Stimulated activated CD4-positive, alpha-beta T cell treated with anti-CD3 and anti-CD28 coated beads, Interleukin-1b, Interleukin-23, amount 100 ng/mL, for 1 hour (primary cell): ENCODE measurements at places on chromosomes 5 and 9.

GRCh38 chr9:36169708-36170107, 520 bp downstream of the CCIN start:
- DNase-seq, result no peak

DNA sequence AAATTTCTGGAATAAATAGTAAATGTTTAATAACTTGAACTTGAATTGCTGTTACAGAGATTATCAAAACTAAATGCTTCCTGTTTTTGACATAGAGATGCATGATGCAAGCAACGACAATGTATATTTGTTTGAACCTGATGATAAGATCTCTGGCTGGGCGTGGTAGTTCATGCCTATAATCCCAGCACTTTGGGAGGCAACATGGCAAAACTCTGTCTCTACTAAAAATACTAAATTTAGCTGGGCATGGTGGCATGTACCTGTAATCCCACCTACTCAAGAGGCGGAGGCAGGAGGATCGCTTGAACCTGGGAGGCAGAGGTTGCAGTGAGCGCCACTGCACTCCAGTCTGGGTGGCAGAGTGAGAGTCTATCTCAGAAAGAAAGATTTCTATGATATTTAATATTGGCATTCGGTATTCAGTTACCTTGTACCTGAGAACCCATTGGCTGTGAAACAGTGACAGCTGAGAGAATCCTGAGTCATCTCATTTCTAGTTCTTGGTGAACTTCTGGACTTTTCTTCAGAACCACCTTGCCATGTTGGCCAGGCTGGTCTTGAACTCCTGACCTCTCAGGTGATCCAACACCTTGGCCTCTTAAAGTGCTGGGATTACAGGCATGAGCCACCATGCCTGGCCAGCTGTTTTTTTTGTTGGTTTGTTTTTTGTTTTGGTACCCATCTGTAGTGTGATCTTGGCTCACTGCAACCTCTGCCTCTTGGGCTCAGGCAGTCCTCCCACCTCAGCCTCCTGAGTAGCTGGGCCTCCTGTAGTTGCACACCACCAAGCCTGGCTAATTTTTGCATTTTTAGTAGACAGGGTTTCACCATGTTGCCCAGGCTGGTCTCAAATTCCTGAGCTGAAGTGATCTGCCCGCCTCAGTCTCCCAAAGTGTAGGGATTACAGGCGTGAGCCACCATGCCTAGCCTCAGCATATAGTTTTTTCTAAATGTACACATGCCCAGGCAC, 10.0 kb upstream of the FGF18 start:
- no peak for DNase-seq

DNA sequence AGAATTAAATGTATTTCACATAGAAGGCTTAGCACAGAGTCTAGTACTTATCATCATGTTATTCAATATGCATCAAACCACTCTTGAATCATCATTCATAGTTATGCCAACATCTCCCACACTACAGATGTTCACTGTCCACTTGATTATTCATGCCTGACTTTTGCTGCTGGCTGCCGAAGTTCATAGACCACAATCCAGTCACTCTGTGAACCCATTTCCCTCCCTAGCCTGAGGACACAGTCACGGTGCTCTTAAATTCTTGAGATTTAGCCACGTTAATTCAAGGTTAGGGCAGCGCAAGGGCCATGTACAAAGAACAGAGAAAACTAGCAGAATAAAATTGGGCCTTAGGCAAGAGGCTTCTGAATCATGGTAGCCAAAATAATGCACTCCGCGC, 32.4 kb downstream of the ABCA1 start:
- DNase-seq, result no peak

DNA sequence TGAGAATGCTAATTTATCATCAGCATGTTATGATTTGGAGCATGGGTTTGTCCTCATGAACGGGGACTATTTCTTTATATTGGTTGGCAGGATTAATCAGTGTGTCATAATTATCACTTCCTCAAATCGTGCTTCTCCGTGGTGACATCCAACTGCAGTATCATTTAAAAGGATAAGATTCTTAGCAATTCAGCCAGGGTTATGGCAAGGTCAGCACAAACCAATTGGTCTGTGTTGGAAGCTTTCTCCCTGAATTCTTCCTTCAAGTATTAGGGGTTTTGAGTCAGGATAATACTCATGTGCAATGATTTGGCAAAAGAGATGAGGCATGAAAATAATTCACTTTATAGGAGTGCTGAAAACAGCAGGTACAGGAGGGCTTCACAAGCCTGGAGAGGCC, 5.5 kb upstream of the CAMLG start:
- DNase-seq, result no peak

GRCh38 chr5:1298723-1299510, 4.0 kb upstream of the TERT start:
- no peak for DNase-seq

DNA sequence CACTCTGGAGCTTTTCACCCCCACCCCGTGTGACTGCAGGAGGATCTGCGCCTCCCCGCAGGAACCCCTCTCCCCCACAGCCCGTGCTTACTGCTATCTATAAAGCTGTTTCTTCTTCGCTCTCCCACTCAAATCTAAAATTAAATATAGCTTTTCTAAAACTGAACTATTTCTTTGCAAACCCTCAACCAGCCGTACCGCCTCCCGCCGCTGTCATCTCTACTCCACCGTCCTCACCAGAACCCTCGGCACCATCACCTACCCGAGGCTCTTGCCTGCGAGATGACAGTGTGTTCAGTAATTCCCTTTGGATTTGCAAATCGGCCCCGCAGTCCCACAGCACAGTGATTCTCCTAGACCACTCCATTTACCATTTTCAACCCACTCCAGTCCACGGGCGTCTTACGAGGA, 13.6 kb downstream of the LPCAT1 start:
- no peak for DNase-seq

DNA sequence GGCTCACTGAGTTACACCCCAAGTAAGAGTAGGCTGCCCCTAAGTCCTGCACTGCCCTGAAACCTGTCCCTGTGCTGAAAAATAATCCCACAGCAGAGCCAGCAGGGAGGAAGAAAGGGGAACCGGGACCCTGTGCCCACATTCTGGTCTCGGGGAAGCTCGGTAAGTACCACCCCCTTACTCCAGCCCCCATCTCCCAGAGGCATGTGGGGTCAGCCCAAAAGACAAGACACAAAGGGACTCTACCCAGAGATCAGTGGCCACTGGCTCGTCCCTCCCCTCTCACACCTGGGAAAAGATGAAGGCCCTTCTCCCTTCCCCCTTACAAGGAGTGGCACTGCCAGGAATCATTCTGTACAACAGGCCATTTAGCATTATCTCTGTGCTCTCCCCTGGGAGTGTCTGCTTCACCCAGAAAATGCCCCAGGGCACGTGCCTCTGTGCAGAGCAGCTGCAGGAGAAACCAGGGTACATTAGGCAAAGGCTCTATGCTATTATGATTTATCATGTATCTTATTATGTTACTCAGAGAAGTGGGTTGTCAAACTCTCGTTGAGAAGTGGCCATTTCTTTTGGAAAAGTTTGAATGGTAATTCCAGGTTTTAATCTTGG, 71.3 kb downstream of the NDFIP1 start:
- DNase-seq, result no peak

- DNase-seq, result no peak
These were observed 628.5 kb downstream of the CHSY3 start for GRCh38 chr5:130532786-130533185.

DNA sequence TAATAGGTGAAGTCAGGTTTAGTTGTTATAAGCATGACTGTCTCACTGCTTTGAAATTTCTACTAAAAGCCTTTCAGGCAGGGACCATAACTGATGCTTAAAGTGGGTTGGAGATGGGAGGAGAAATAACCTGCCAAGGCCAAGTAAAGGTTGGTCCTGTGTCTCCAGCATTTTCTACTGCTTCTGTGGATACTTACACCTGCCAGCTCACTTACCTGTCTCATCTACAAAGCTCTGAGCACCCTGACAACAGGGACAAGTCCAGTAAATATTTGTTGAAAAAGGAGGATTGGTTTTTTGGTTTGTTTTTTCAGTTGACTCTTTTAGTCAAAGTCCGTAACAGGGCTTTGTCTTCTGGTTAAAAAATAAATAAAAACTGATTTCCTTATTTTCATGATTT, 38.6 kb downstream of the GRAMD2B start:
- no peak for DNase-seq

GRCh38 chr5:134638760-134639201, 6.2 kb upstream of the SAR1B start:
- DNase-seq, result no peak

DNA sequence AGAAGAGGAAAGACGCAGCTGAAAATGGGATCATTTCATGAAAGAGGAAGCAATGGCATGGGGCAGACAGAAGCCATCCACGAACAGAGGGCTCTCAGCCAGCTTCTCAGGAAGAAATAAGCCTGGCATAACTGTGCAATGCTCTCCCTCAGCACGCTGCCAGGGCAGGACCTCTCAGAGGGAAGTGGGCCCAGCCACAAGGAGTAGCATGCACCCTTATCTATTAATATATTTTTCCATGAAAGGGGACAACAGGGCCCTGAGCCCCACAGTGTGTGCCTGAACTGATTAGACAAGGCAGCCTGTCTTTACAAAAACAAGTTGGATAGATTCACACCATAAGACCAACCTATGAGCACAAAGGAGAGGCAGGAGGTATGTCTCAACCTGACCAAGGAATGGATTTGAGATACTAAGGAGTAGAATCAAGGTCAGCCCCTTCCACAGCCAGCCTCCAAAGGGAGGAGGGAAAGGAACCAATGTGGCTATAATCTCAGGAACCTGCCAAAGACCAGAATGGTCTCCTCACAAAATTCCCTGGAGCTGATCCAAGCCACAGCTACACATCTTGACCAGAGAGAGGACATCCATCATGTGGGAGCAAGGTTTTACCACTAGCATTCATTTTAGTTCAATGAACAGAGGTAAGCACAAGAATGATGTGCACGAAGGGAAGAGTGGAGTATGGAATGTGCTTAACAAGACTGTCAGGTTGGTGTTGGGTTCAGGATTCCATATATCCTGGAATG, 154.8 kb downstream of the SIL1 start:
- DNase-seq, result no peak

- no peak for DNase-seq
These were observed 73.8 kb downstream of the DAB2IP start for GRCh38 chr9:121725008-121725775.

- DNase-seq, result no peak
These were observed 34.2 kb downstream of the AOPEP start for GRCh38 chr9:94760660-94761059.

GRCh38 chr9:108830272-108830671, 25.5 kb downstream of the ACTL7B start:
- DNase-seq, result no peak

- DNase-seq, result no peak
These were observed 20.8 kb upstream of the CKMT2 start for GRCh38 chr5:81212211-81212751.

DNA sequence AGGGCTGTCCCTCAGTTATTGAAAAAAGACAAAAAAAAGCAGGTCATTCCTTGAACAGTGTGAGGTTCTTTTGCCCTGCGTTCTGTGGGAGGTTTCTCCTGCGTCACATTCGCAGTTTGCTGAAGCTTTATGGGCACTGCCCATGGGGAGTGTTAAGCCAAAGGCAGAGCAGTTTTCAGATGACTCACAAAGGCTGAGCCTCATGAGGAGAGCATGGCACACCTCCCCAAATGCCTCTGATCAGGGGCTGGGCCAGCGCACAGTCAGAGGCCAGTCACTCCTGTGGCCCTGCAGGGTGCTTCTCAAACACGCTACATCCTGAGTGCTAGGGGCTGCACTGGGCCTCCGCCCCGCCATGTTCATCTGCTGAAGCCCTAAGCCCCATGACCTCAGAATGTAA, 38.4 kb downstream of the IRX1 start:
- no peak for DNase-seq

- no peak for DNase-seq
These were observed 47.4 kb downstream of the POLK start for GRCh38 chr5:75558981-75559632.

- DNase-seq, result no peak
These were observed 249.7 kb downstream of the ENC1 start for GRCh38 chr5:74390822-74391221.

DNA sequence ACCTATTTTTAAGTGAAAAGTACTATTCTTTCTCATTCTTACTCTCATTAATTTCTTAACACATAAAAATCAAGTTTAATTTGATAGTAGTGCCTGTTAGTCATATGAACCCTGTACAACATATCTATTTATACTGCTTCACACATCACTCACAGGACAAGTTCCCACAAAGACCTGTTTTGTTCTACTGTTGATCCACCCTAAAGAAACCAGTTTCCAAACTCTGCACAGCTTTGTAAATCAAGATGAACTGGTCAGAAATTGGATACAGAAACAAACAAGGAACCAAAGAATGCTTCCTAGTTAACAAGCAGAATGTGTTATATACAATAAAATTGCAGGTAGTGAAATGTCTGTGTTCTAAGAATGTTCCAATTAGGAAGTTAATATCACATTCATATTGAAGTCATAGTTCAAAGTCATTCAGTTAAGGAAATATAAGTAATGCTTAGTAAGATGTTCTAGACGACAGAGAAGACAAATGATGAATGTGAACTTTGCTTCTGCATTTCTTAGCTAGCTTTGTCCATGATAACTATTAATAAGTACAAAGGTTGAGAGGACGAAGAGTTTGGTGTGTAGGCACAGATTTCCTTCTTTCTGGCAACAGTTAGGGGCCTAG, 33.4 kb downstream of the C9orf85 start:
- no peak for DNase-seq

- no peak for DNase-seq
These were observed 268.2 kb downstream of the TMEM232 start for GRCh38 chr5:110458313-110458712.

- no peak for DNase-seq
These were observed 77.5 kb downstream of the SLC1A3 start for GRCh38 chr5:36683821-36684434.

- DNase-seq, result no peak
These were observed 41.8 kb upstream of the NR5A1 start for GRCh38 chr9:124549016-124549415.

- DNase-seq, result no peak
These were observed 45.9 kb downstream of the TTC1 start for GRCh38 chr5:160054831-160055230.

GRCh38 chr5:44708602-44709001, 100.1 kb upstream of the MRPS30 start:
- DNase-seq, result no peak

DNA sequence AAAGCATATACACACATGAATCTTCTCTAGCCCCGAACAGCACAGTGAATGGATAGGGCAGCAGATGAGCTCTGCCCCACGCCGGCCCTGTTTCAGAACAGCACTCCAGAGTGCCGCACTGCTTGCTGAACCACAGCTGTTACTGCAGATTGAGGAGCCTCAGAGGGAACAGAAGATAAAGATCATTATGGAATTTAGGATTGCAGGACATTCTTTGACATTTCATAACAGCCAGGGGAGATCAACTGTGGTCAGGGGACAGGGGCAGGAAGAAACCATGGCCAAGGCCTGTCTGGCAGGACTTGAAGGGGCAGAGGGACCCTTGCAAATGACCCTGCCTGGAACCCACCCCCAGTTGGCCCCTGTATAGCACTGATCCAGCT, 20.6 kb downstream of the IRF1 start:
- no peak for DNase-seq

DNA sequence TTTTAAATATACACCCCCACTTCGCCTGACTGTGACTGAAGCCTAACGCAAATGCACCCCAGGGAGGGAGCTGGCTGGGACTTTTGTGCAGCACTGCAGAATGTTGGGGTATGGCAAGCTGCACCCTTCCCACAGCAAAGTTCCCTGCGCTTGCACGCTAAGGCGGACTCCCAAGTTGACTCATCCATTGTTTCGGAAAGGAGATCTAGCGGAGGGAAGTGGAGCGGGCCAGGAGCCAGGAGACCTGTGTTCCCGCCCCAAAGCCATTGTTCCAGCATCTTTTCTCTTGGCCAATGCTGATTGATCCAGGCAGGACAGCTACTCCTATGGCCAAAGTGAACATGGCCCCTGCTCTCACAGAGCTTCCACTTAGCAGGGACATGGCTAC, 202.9 kb downstream of the AOPEP start:
- no peak for DNase-seq

GRCh38 chr5:89301321-89302025, 418.5 kb upstream of the MEF2C start:
- DNase-seq, result no peak
